HS-27A (cell line): ENCODE measurements at places on chromosomes 11 and 22.

- DNase-seq = peak; percentile 12
Measured at GRCh38 chr11:119759324-119759723, 30.3 kb upstream of the NECTIN1 start.

DNA sequence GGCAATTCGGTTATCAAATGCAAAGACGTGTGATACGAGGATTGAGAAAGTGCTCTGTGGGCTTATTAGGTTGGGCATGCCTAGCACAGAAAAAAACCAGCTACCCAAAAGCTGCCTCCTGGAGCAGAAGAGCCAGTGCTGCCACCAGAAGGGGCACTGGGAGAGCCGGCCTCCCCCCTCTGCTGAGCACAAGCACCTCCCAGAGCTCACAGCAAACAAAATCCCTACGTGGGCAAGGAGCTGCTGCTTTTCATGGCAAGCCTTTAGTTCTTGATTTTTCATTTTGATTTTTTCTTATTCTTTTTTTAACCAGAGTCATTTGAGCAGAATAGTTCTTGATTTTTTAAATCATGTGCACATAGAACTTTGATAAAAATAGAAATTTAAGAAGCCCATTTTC, 12.8 kb downstream of the RPUSD4 start:
- no peak for DNase-seq

- DNase-seq = no peak
Measured at GRCh38 chr11:128196235-128196634, 391.1 kb downstream of the ETS1 start.

DNA sequence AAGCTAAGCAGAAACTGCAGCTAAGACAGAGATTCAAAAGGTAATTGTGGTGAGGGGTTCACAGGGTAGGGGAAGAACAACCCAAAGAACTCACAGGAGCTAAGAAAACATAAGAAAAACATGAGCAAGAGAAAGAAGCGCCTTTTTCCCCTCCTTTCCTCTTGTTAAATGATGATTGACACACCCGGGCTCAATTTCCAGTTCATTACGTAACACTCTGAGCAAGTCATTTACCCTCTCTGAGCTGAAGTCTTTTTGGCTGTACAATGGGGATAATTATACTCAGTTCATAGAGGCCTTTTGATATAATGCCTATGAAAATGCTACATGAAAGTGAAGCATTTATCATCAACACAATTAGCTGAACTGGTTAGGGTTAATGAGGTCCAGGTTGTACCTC, 17.2 kb downstream of the LRP4 start:
- DNase-seq = no peak

DNA sequence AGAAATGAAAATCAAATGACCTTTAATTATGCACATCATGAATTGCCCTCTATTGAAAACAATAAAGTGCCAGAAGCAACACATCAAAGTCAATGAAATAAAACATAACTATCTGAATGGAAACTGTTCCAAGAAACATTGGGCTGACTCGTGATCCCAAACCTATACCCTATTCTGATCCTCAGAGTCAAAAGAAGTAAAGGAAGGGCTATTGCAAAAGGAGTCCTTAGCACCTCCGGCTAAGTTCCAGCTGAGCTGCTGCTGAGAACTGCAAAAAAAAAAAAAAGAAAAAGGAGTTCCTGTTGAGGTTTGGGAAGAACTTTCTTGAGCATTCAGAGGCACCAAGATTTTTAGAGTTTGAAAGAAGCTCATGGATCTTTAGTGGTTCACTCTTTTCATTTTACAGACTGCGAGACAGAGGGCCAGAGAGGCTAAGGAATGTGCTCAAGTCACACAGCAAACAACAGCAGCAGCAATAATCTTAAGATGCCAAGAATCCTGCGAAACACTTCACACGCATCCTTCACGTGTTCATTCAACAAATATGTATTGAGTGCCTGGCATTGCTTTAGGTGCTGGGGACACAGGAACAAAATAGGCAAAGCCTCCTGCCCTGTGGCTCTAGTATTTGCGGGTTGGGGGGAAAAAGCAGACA, 841 bp upstream of the TMPRSS13 start:
- no peak for DNase-seq

DNA sequence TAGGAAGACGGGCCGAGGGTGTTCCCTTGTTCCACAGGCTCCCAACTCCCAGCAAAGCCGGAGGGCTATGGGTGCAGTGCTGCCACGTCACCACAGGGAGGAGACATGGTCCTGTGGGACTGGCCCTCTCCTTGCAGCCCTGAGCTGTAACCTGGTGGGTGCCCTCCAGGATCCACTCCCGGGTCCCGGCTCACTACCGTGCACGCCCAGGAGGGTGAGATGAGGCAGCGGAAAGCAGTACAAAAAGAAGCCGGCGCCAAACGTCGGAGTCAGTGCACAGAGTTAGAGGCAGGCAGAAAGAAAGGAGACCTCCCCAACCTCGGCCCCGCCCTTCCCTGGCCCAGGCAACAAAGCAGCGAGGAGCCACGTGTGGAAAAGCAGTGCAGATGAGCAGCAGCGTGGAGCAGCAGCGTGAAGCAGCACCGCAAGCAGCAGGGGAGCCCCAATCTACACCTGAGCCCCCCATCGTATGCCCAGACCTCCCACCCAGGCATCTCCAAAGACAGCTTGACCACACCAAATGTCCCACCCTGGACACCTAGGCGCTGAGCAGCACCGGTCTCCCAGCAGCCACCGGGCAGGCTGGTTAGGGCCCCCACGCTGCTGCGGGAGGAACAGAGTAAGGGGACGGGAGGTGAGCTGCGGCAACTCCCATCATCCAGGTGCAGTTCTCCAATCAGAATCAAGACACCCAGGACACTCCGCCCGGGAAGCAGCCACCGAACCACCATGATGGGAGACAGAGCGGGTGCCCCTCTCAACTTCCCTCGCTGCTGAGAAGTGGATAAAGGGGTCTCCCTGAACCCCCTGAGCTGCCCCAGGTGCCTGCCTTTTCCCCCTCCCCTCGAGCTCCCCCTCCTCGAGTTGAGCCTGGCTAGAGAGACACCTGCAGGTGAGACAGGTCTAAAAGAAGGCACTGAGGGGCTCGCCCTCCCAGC, 28.8 kb downstream of the IGSF9B start:
- no peak for DNase-seq

- no peak for DNase-seq
Measured at GRCh38 chr22:46061124-46061500, 84.2 kb upstream of the WNT7B start.

- DNase-seq = no peak
Measured at GRCh38 chr11:95296165-95296564, 65.2 kb upstream of the SESN3 start.

DNA sequence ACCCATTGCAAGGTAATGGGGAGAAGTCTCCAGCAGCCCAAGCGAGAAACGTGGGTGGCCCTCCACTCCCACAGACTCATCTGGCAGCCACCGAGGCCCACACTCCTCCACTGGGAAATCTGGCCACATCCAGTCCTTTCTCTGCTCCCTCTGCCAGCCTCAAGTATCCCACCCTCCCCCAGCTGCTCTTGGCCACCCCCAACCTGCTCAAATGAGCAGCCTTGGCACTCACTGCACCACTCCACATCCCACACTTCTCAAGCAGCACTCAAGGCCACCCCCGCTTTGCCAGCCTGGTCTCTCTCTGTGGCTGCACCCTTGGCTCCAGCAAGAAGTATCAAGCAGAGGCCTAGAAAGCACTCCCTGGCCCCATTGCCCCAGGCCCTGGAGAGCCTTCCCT, 28.2 kb downstream of the SLC22A12 start:
- DNase-seq = no peak
